ENCODE measurements at places on chromosomes 4 and X.

DNA sequence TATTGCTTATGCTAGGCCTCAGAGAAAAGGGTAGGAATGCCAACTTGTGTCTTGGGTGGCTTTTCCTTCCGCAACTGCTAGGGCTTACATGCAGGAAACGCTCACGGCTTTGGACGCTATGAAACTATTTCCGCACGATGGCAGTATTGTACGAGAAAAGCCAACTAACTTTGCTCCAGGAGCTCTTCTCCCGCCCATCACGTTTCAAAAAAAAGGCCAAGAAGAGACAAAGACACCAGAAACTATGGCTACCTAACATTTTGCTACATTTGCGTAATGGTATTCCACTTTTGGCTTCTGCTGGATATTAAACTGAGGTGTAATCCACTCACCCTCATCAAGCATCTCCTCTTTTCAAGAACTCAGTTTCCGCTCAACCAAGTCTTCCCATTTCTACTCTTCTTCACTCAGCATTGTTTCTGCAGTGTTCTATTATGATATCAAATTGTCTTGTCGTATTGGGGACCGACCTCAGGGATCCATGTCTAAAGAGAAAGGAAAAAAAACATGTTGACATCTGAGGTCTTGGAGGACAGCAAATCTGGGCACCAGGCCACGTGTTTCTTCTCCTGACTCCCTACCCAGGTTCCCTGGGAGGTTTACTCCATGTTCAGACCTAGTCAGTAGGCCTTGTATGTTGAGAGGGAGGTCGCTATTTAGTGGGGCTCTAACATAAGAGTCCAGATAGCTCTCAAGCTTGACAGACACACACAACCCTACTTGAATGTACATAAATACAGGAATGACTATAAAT, 239.4 kb upstream of the STK26 start:
- peak; percentile 13 for DNase-seq

DNA sequence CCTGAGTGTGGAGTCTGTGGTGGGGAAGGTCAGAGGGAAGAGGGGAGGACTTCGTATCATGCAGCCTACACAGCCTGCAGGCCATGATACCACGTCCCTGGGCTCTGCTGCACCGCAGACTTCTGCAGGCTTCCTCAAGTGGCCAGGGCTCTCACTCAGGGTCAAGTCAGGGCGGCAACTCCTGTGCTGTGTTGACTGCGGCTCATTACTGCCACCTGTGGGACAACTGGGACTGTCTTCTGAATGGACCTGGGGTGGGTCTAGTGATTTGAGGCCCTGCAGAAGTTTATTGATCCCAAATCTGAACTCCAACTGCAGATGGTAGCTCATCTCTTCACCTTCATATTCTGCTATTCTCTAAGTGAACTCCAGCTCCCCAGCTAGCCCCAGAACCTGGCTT, 167.1 kb downstream of the NSUN7 start:
- DNase-seq = no peak

- DNase-seq = no peak
Measured at GRCh38 chr4:169861593-169861992, 103.8 kb upstream of the HPF1 start.

GRCh38 chr4:125836597-125837195, 521.9 kb downstream of the FAT4 start:
- DNase-seq = no peak

DNA sequence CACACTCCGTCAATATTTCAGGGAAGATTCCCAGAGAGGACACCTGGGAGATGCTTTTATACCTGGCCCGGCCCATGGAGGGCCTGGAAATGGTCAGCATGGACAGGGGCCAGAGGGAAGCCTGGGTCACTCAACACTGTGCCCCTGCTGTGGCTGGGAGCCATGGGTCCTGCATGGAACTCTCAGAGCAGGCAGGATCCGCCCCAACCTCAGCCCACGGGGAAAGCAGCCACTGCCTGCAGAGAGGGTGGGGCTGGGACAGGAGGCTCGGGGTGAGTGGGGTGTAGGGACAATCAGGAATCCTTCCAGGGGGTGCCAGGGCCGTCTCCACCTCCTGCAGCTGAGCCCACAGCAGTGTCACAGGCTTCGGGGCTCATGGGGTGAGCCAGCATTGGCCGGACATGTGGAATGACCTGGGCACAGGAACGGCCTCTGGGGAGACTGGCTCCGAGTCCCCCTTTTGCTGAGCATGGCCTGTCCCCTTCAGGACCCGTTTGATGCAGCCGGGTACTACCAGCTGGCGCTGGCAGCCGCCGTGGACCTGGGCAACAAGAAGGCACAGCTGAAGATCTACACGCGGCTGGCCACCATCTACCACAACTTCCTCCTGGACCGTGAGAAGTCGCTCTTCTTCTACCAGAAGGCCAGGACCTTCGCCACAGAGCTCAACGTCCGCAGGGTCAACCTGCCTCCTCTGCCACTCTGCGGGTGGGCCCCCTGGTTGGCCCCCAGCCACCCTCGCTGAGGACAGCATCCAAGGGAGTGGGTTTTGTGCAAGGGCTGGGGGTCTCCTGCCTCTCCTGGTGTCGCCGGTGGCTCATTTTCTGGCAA, 29.1 kb upstream of the HTRA3 start:
- DNase-seq = no peak

GRCh38 chrX:150504397-150505182, 63.8 kb upstream of the MTM1 start:
- no peak for DNase-seq

DNA sequence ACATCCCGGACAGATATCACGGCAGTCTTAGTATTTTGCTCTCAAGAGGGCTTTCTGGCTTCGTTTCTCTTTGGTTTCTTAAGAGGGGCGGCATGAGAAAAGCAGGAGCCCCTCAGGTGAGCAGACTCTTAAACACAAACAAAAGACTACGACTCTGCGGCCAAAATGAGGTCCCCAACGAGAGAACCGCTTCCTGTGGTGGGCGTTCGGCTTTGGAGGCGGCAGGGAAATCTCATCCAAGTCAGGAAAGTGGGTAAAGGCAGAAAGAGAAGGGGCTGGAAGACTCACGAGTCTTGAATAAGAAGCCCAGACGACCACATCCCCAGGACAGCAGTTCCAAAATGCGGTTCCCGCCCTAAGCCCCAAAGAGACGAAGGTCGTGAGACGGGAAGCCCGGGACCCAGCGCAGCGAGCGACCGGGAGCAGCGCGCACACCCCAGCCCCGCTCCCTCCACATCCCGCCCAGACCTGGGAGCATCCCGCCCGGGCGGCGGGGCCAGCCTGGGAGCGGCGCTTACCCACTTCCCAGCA, 409 bp downstream of the UGDH start:
- DNase-seq = no peak

DNA sequence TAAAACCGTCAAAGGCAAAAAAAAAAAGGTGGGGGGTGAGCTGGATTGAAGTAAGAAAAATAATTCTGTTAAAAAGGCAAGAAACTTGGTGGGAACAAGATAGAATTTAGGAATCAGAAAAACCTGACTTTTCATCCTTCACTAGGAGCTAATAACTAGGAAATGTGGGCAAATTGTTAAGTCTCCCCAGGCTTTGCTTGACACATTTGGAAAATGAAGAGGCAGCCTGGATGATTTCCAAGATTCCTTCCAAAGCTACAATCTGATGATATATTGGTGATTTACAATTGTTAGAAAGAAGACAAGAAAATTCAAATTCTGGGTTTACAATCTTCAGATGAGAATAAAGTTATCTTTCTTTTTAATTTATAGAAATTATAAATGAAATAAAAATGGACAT, 1062.5 kb downstream of the ADGRL3 start:
- DNase-seq = no peak

- no peak for DNase-seq
Measured at GRCh38 chrX:115490814-115491213, 70.2 kb upstream of the PLS3 start.

DNA sequence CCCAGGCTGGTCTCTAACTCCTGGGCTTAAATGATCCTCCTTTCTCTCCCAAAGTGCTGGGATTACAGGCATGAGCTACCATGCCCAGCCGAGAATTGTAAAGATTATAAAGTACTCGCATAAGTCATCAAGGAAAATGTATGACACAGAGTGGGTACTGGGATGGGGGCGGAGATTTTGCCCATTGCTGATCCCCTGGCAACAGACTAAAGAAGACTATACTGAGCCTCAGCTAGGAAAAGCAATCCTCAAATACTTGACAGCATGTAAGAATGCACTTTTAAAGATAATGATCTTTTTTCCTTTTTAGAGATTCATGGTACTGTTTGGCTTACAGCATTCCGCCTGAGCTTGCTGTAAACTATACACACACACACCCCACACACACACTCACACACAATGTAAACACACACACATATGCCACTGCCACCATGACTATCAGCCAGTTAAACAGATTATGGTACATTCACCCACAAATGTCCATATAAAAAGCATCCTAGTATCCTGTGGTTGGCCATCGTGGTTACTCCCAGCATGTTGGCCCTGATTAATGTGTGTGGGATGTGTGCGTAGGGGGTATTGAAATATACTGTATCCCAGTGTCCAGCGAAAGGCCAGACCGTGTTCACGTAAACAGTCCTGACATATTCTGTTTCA, 113.0 kb downstream of the AMELX start:
- no peak for DNase-seq

GRCh38 chrX:96721354-96721753, 36.7 kb downstream of the DIAPH2 start:
- DNase-seq = peak; percentile 77

DNA sequence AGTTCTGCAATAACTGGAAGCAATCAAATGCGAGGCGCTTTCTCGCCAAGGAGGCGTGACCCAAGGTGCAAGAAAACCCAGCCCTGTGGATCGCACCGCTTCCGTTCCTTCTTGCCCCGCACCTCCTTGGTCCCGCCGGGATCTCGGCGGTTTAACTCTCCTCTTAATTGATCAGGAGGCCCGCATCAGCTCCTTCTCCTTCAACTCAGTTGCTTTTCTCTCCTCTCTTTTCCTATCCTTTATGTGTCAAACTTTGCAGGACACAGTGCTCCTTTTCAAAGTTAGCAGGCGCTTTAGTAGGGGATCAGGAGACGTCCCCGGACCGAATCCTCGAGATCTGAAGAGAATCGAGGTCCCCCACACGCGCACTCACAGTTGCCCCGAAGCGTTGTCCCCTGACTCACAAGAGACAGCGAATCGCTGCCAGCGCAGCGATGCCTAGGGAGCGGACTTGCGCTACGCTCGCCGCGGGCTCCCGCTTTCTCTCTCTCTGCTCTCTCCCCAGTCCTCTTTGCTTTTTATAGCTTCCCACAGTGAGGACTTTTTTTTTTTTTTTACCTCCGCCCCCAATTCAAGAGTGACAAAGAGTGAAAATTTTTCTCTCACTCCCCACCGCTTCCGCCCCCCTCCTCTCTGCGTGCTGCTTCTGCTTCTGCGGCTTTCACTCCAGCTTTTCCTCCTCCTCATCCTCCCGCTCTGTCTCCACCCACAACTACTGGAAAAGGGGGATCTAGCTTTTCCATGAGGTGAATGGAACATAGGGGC, at the start of gene DKK2:
Gene DKK2, minus strand, starts transcription at position 495 of the 765 bp plus-strand sequence. CDS start 722 bp downstream, outside the sequence.
- no peak for DNase-seq

DNA sequence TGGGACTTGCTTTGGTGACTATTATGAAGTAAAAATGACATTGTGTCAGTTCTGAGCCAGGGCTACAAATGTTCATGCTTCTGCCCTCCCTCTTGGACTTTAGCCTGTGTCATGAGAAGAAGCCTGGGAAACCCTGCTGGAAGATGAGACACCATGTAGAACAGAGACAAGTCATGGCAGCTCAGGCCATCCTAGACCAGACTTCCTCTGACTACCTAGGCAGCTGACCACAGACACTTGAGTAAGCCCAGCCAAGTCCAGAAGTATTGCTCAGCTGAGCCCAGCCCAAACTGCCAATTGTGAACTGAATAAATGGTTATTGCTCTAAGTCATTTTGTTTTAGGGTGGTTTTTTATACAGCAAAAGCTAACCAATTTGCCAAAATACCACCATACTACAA, 467.6 kb upstream of the CNKSR2 start:
- no peak for DNase-seq

DNA sequence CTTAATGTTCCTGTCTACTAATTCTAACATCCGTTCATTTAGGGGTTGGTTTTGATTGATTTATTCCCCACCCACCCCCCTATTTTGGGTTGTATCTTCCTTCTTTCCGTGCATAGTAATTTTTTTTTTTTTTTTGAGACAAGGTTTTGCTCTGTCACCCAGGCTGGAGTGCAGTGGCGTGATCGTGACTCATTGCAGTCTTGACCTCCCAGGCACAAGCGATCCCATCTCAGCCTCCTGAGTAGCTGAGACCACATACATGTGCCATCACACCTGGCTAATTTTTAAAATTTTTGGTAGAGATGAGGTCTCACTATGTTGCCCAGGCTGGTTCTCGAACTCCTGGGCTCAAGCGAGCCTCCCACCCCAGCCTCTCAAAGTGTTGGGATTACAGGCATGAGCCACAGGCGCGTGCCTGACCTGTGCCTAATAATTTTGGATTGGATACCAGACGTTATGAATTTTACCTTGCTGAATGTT, 79.9 kb downstream of the ZFX start:
- no peak for DNase-seq

DNA sequence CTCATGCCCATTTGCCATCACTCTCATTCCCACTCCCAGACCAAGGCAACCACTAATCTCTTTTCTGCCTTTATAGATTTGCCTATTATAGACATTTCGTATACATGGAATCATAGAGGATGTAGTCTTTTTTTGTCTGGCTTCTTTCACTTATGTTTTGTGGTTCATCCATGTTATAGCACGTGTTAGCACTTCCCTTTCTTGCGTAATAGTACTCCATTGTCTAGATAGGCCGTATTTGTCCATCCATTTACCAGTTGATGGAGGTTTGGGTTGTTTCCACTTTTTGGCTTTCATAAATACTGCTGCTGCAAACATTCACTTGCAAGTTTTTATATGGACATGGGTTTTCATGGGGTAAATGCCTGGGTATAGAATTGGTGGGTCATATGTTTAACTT, 48.4 kb downstream of the KIF4A start:
- DNase-seq = no peak

DNA sequence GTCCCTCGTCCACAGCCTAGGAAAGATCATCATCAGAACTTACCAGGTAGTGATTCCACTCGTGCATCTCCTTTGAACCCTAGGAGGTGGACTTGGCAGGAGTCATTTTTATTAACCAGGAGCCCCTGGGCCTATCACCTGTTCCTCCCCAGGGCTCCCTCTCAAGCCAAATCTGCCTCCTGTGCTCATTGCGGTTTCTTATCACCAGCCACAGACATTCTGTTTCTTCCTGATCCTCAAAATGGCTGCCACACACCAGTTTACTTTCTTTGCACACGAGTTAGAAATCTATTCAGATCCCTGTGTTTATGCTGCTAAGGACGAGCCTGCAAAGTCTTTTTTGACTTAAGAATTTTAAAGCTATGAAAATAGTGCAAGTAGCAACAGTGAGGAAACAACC, 354.5 kb upstream of the BOD1L1 start:
- no peak for DNase-seq
